ENCODE measurements at places on chromosomes 12 and 14.

- no peak for DNase-seq
Observed at GRCh38 chr12:127803545-127803944, 463.4 kb upstream of the TMEM132C start.

- no peak for DNase-seq
Observed at GRCh38 chr12:26252946-26253345, 57.6 kb downstream of the SSPN start.

DNA sequence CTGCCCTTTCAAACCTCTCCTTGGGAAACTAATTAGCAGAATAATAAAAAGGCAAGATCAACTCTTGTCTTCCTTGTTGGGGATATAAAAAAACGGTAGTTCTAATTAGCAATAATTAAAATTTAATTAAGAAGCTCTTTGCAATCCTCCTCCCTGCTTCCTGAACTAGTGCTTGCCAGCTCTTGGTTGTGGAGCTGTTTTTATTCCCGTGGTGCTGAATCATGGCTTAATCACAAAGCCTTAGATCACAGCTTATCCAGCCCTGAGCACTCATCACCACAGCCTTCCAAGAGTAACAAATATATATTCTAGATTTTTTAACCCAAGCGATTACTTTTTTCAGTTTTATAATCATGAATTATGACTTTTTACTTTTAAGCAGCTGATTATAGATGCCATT is 63.2 kb upstream of the INSM2 start:
- no peak for DNase-seq

- no peak for DNase-seq
Observed at GRCh38 chr14:82510007-82510406, 976.4 kb upstream of the SEL1L start.

DNA sequence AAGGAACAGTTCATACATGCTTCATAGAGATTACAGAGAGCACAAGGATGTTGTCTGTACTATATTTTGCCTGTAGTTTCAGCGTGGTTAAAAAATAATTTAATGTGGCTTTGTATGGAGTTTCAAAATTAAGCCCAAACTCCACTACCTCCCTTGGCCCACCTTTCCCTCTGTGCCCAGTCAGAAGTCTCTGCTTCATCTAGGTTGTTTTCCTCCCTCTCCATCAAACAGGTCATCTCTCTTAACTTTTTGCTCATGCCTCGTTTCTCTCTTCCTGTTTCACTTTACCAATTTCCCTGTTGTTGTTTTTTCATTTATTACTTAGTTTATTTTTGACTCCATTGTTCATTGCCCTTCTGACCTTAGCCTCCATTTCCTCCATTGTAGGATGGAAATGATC is 94.9 kb upstream of the NEDD1 start:
- no peak for DNase-seq

DNA sequence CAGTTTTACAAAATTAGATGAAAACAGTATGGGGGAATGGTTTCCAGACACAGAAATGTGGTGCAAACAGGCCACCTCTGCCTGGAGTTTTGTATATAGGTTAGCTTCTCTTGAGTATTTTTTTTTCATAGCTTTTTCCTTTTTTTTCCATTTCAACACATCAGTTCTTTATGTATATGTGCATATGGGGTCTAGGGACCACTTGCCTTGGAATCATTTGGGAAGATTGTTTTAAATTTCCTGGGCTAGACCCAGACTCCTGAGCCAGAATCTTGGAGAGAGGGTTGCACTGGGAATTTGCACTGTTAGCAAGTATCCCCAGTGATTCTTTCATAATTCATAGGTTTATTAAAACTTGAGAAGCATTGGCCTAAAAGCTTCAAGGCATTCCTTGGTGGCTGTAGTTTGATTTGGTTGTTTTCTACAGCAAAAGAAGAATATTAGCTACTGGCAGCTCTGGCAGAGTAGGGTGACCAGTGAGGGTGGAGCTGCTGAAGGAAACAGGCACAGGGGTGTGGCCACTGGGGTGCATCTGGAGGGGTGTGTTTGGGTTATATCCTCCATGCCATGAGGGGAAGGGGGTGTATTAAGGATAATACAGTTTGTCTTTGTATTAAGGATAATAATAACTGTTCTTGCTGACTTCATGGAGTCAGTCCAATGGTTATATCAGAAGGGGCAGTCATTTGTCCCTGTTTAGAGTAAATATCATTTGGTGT is 22.8 kb downstream of the PPP1R36 start:
- DNase-seq = no peak

DNA sequence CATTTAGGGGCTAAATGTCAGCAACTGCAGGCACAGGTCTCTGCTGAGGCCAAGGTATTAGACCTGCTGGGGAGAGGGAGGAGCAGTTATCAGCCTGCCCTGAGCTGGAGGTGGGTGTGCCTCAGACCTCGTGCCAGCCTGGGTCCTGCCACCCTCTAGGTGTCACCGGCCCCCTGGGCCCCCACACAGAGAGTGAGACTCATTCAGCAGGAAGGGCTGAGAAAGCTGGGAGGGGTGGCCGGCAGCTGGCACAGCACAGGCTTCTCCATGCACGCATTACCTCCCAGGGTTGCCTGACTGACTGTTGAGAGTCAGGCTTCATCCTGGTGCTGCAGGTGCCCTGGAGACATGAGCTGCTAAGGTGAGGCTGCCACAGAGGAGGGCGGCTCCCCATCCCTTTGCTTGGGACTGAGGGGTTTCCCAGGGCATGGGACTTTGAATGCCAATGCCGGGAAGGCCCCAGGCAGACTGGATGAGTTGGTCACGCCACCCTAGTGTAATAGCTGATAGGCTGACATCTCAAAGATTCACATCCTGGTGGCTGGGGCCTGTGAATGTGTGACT is 75.3 kb upstream of the C14orf180 start:
- DNase-seq = no peak

GRCh38 chr14:21734457-21735074 is 60.9 kb upstream of the OR4E1 start:
- DNase-seq = peak; percentile 11

DNA sequence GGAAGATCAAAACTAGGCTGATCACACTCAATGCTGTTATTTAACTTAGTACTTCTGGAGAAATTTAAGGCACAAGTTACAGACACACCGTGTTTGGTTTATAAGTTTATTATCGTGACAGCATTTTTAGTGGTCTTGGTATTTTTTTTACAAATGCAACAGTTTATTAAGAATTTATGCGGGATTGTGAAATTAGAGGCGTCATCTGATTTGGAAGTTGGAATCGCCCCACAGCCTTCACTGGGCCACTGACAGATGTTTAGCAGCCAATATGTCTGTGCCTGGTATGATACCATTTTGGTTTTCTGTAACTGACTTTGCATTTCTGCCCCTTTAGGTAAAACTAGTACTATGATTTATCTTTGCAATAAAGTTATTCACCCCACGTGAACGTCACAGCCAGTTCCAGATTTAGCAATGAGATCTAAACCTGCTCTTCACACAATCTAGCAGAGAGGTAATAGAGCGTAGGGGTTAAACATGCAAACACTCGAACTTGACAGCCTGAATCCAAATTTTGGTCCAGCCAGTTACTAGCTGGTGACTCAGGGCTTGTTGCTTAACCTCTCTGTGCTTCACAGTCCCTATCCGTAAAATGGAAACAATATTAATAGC is 73.2 kb upstream of the SSTR1 start:
- DNase-seq = peak; percentile 69

- DNase-seq = peak; percentile 53
Observed at GRCh38 chr12:77402716-77403115, 337.3 kb upstream of the E2F7 start.

DNA sequence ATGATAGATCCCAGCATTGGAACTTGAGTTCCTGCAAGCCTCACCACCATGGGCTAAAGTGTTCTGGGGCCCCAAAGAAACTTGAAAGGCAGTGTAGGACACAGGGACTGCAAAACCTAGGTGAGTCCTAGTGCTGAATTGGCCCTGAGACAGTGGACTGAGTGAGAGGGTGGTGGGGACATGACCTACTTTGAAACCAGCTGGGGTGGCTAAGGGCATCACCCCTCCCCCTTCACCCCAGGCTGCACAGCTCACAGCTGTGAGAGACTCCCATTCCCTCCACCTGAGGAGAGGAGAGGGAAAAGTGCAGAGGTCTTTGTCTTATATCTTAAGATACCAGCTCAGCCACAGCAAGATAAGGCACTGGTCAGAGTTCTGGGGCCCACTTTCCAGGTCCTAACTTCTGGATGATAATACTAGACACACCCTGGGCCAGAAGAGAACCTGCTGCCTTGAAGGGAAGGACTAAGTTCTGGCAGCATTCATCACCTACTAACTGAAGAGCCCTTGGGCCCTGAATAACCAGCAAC is 62.5 kb downstream of the MAPKAPK5 start:
- no peak for DNase-seq

GRCh38 chr12:22312336-22312735 is 22.2 kb downstream of the ST8SIA1 start:
- peak; percentile 88 for DNase-seq

GRCh38 chr14:97283005-97283403 is 485.8 kb downstream of the VRK1 start:
- DNase-seq = no peak

- no peak for DNase-seq
Observed at GRCh38 chr12:12486661-12487240, 75.9 kb downstream of the DUSP16 start.

GRCh38 chr12:115882936-115883335 is 394.6 kb downstream of the MED13L start:
- no peak for DNase-seq
